NCI-H1105 (cell line): ENCODE measurements at places on chromosomes 11 and 22.

- DNase-seq, result no peak
These were observed 16.5 kb downstream of the ARRB1 start for GRCh38 chr11:75334976-75335375.

- DNase-seq, result no peak
These were observed 5.1 kb downstream of the CAPRIN1 start for GRCh38 chr11:34056672-34057071.

- peak; percentile 34 for DNase-seq
These were observed at the start of gene DCHS1 for GRCh38 chr11:6655790-6656583. TSS of gene DCHS1 (minus strand) at chr11:6655809. CDS start at chr11:6641613, 14,196 bp downstream.

- no peak for DNase-seq
These were observed 69.1 kb upstream of the MYOD1 start for GRCh38 chr11:17650127-17650911.

GRCh38 chr11:65116370-65117205, 913 bp downstream of the ZNHIT2 start:
- peak; percentile 6 for DNase-seq
